ENCODE measurements at places on chromosomes 5 and 9.
A peak's percentile ranks its signal among the peaks of the same experiment; 100 is the strongest.

- DNase-seq = no peak
These were observed 370.0 kb downstream of the PSAT1 start for GRCh38 chr9:78666818-78667414.

- DNase-seq = no peak
These were observed 188.3 kb downstream of the CNTLN start for GRCh38 chr9:17322882-17323864.

DNA sequence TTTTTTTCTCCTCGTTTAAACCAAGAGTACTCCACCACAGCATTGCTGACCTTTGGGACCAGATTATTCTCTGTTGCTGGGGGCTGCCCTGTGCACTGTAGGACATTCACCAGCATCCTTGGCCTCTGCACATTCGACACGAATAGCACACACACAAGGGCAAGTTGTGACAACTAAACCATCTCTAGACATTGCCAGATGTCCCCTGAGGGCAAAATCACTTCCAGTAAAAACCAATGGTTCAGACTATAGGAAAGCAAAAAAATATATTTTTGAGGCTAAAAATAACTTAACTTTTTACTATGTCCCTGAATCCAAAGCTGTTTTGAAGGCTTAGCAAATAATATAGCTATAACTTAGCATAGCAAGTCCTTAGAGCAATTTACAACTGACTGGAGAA is 65.9 kb downstream of the SEMA5A start:
- no peak for DNase-seq

GRCh38 chr9:123371228-123371584 is 15.2 kb downstream of the CRB2 start:
- no peak for DNase-seq

DNA sequence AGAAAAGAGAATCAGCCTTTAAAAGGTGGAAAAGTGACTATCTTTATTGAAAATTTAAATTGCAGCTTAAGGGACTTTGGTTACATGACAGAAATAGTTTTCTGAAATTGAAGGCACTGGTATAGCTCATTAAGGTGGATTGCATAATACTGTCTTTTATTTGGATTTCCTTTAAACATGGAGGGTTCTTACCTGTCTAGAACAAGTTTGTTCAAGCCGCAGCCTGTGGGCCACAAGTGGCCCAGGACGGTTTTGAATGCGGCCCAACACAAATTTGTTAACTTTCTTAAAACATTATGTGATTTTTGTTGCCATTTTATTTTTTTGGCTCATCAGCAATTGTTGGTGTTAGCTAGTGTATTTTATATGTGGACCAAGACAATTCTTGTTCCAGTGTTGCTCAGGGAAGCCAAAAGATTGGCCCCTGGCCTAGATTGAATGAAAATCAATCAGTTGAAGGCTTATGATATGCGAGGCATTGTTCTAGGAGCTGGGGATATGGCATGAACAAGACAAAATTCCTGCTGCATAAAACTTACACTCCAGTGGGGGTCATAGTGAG is 18.0 kb downstream of the NNT start:
- peak; percentile 44 for DNase-seq

DNA sequence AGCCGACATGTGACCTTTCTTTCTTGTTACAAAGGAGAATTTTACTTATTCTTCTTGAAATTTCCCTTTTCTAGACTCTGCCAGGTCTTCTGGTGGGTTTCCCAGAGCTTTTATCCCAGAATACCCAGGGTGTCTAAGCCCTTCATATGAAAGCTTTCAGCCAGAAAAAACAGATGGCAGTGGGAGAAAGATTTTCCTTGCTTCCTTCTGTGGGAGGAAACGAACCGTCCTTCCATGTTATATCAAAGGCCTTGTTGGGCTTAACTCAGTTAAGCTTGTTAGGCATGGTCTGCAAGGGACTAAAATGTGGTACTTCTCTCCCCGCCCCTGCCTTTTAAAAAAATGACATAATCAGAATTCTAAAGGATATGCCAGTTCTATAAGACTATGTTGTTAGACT is 47.5 kb downstream of the SPATA31D1 start:
- no peak for DNase-seq

DNA sequence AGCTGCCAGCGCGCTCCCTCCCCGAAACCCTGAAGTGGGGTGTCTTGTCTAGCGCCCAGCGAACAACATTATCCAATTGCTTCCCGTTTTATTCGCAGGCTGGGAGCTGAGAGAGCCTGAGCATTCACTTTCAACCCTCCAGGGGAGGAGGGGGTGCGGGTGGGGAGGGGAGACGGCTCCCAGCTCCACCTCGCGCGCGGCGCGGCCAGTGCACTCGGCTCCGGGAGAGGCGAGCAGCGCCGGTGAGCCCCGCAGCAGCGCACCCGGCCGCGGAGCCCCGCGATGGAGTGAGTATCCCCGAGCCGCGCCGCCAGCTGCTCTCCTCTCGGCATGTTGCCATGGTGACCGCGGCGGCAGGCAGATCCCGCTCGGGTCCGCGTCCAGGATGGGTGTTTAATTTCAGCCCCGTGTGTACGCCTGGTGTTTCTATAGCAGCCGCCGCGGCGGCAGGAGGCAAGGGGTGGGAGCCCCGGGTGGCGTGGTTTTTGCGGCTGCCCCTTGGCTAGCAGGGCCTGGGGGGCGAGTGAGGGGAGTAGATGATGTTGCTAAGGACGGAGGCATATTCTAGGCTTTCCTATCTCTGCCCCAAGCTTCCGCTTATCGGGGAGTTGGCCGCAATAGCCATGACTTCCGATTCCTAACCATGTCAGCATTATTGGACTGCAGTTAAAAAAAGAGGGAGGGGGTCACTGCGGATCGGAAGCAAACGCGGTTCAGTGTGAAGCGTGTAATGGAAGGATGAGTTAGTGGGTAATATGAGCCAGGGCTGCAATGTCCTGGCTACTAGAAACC is 139.2 kb upstream of the PALM2AKAP2 start:
- no peak for DNase-seq

DNA sequence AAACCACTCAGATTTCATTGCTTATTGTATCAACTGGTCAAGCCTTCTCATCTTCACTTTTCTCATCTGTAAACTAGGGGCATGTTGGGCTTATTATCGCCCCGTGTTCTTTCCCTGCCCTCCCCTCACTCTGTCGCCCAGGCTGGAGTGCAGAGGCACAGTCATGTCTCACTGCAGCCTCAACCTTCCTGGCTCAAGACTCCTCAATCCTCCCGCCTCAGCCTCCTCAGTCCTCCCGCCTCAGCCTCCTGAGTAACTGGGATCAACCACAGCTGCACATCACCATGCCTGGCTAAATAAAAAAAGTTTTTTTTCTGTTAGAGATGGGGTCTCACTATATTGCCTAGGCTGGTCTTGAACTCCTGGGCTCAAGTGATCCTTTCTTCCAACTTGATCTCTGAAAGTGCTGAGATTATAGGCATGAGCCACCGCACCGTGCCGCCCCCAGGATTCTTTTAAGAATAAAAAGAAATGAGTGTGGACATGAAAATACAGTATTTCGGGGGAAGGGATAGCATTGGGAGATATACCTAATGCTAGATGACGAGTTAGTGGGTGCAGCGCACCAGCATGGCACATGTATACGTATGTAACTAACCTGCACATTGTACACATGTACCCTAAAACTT is 2.0 kb downstream of the MAML1 start:
- no peak for DNase-seq

DNA sequence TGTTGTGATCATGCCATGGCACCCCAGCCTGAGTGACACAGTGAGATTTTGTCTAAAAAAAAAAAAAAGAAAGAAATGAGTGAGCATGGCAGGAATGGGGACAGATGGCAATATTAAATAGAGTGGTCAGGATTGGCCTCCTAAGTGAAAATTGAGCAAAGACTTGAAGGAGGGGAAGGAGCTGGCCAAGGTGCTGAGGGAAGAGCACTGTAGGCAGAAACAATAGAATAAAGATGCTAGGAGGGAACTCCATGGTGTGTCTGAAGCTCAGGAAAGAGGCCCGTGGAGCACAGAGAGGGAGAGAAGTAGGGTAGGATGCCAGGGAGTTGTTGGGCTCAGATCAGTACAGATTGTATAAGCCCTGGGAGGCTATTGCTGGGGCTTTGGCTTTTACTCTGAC is 64.4 kb upstream of the PCAT7 start:
- peak; percentile 17 for DNase-seq

GRCh38 chr5:155598552-155598951 is 585.0 kb downstream of the KIF4B start:
- no peak for DNase-seq

DNA sequence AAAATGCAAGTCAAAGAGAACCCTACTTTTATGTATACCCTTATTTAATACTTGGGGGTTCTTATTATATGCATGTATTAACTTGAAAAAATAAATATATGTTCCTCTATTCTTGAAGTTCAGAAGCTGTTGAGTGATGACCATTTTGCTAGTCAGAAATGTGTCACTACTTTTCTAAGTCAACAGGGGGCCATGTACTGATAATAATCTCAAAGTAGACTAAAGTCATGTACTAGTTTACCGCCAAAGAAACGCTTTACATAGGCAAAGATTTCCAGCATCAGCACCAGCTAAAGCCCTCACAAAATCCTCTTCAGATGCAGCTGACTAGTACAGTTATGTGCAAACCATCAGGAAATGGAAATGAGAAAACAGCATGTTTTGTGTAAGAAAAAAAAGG is 5.7 kb upstream of the BHMT start:
- no peak for DNase-seq

- DNase-seq = no peak
These were observed 81.1 kb downstream of the CDO1 start for GRCh38 chr5:115735108-115735998.

- peak; percentile 2 for DNase-seq
These were observed 57.5 kb upstream of the GNAQ start for GRCh38 chr9:78089111-78089510.

- DNase-seq = no peak
These were observed 545.9 kb upstream of the RIOK2 start for GRCh38 chr5:97728920-97729319.

DNA sequence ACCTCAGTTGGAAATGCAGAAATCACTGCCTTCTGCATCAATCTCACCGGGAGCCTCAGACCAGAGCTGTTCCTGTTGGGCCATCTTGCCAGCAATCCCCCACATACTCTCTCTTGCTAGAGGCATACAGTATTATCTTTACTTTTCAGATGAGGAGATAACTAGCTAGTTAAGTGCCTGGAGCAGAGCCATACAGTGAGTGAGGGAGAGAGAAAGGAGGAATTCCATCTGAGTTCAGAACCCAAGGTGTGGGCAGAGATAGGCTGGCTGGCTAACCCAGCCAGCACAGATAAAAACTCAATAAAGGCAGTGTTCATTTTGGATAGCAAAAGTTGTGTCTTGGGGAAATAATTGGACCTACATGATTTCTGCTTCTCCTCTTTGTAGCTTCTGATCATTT is 268.0 kb upstream of the KIF2A start:
- no peak for DNase-seq

DNA sequence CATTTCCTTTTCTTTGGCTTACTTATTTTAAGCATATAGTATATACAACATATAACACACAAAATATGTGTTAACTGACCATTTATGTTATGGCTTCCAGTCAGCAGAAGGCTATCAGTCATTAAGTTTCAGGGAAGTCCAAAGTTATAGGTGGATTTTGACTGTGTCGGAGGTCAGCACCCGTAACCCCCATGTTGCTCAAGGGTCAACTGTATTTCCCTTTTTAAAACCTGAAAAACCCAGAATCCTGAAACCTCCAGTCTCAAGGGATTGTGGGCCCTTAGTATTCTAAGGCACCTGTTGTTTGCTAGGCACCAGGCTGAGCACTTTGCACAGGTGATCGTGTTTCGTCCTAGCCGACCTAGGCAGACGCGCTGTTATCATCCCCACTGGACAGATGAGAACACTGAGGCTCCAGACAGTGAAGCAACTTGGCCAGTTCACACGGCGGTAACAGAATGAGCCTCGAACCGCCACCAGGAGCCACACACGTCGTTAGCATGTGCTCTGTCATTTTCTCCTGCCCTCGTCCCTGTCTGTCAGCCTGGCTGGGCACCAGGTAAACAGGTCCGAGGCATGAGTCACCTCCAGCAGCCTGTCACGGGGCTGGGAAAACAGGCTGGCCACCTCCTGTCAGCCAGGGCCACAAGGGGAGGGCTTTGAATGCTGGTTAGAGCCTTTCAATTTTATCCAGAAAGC is 39.9 kb downstream of the DUSP1 start:
- DNase-seq = peak; percentile 89

DNA sequence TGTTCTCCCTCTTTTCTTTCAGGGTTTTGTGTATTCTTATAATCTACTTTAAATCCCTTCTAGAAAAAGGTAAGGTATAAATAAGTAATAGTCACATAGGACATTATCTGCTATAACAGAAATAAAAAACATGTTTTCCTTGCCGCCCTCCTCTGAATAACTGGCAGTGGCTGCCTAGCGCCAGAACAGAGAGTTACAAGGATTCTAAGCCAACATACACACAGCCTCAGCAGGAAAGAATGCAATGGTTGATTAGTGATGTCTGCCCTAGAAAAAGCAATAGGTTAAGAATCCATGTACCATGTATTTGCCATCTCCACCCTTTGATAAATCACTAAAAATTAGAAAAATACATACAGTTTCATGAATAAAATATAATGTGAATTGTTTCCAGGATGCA is 4.9 kb downstream of the MED27 start:
- no peak for DNase-seq

DNA sequence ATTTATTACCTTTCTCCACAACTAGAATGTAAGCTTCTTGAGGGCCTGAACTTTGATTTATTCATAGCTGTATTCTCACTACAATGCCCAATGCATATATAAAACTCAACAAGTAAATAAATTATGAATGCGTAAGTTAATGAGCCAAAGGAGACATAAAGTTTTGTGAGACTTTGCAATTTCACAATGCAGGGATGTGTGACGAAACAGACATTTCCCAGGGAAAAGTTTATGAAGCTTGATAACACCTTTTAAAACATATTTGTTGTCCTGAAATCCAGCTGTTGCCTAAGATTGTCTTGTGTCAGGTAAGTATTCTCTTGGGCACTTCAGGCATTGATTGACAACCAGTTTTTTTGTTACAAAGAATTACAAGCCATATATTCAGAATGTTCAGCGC is 800.1 kb downstream of the BRINP1 start:
- DNase-seq = no peak

DNA sequence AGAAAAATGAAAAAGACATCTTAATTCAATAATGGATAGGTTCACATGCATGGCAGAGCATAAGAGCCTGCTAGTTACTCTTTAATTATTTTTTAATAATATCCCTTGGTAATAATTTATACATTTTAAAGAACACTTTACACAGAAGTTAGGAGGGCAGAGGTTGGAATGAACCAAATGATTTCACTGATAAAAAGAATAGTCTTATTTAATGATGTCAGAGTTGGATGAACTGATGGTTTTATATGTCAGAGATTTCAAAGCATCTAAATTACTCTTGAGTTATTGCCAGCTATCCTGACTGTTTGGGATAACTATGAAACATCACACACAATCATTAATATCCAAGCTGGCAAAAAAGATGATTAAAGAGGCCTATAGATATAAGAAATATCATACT is 244.8 kb downstream of the CSNK1G3 start:
- DNase-seq = no peak

GRCh38 chr5:156706631-156707030 is 143.5 kb upstream of the PPP1R2B start:
- DNase-seq = no peak

Measured in MCF 10A (cell line).